ENCODE measurements at places on chromosomes 1 and 21. TPM values are rescaled to one million over a fixed set of nuclear protein-coding genes. Genes with fewer than 3 reads are reported as not detected.

GRCh38 chr1:203199816-203200571, 13.5 kb upstream of the CHI3L1 start:
- no peak overlapping the region for H3K27ac ChIP-seq
- DNase-seq, result no peak
- H3K36me3 ChIP-seq, result no peaks in the 10 kb centered on the region
- no peak overlapping the region for H3K4me3 ChIP-seq
- peaks cover 22% of the 10 kb centered on the region for H3K27me3 ChIP-seq

DNA sequence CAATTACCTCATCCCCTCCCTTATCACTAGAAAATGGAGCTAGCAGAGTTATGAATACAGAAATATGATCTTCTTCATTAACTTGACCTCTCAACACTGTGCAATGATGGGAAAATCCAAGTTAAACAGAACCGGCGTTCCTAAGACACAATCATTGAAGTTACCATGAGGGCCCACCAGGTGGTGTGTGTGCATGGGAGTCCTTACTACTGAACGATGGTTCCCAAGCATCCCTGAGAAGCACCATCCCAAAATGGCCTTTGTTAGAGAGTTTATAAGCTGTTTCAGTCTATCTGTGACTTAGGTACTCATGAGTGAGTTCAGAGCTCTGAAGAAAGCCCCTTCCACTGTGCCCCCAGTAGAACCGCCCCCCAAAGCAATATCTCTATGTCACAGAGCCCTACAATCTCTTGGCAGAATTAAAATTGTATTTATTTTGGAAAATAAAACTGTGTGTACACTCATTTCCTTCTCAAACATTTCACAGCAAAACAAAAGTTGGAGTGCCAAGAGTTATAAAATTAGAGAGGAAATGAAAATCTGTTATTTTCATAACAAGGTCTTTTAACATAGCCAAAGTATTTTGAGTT, 56.8 kb downstream of the PLD5 start:
- no peak for DNase-seq
- no peaks in the 10 kb centered on the region for H3K27me3 ChIP-seq
- no peak overlapping the region for H3K4me3 ChIP-seq
- no peaks in the 10 kb centered on the region for H3K4me1 ChIP-seq

RGS13 gene
- not detected for total RNA-seq

EDARADD gene
- 54.8 TPM for total RNA-seq

DNA sequence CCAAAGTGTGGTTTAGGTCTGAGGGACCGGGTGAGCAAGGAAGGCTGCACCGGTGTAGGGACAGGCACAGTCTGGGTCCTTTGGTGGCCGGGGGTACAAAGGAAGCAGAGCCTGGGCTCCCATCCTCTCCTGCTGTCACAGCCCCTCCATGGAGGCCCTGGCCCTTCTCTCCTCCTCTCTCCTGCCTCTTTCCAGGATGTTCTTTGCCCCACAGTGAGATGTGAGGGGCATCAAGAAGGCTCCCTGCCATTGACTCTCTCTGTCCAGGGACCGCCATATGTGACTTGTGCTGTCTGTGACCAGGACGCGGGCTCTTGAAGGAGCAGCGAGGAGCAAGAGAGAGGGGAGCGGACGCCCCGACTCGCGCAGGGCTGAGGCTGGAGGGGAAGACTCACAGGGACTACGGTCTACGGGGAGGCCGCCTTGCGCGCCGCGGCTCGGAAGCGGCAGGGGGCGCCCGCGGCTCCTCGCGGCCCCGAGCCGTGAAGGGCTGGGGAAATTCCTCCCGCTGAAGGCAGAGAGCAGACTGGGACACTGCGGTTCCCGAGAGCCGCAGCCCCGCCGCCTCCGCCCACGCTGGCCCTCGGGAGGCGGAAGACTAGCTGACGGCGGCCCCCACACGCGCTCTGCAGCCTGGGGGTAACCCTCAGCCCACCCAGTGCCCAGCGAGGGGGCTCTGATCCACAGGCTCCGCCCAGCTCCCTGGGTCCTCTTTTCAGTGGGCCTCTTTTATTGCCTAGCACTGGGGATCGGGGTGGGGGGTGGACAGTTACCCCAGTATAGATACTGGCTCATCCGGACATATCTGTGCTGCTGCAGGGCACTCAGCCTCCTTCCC, 40.8 kb downstream of the MAB21L3 start:
- H3K4me1 ChIP-seq, result peaks cover 11% of the 10 kb centered on the region
- H3K27ac ChIP-seq, result peak overlapping the region; percentile 50
- H3K4me3 ChIP-seq, result peak overlapping the region; percentile 20
- H3K36me3 ChIP-seq, result no peaks in the 10 kb centered on the region

NCF2 gene
- 2.6 TPM for total RNA-seq

DNA sequence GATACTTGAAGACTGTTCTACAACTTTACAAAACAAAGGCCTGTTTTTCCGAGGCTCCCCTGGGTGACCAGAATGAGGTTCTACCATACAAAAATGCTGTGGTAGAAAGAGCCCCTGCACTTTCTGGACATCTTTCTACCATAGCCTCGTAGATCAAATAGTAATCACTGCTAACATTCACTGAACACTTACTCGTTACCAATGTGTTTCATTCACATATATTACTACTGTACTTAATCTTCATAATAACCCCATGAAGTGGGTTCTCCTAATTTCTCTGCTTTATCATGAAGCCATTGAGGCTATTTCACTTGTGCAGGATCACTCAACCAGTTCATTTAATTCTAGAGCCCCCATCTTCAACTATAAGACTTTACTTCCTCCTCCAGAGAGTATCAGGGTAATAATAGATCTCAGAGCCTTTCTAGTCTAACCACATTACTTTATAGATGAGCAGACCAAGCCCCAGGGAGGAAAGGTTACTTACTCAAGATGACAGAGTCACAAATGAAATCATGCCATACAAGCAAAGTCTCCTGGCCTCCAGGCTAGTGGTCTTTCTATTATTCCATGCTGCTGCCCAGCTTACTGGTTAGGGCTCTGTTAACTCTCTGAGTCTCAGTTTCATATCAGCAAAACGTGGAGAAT, 46.7 kb upstream of the OSBPL9 start:
- peaks cover 36% of the 10 kb centered on the region for H3K4me1 ChIP-seq
- no peaks in the 10 kb centered on the region for H3K27me3 ChIP-seq
- H3K36me3 ChIP-seq, result no peaks in the 10 kb centered on the region
- H3K27ac ChIP-seq, result peak overlapping the region; percentile 40

GRCh38 chr1:96116731-96117130, 604.9 kb upstream of the PTBP2 start:
- H3K36me3 ChIP-seq, result no peaks in the 10 kb centered on the region
- H3K27ac ChIP-seq, result no peak overlapping the region
- H3K4me1 ChIP-seq, result no peaks in the 10 kb centered on the region
- no peaks in the 10 kb centered on the region for H3K27me3 ChIP-seq
- H3K4me3 ChIP-seq, result no peak overlapping the region

DNA sequence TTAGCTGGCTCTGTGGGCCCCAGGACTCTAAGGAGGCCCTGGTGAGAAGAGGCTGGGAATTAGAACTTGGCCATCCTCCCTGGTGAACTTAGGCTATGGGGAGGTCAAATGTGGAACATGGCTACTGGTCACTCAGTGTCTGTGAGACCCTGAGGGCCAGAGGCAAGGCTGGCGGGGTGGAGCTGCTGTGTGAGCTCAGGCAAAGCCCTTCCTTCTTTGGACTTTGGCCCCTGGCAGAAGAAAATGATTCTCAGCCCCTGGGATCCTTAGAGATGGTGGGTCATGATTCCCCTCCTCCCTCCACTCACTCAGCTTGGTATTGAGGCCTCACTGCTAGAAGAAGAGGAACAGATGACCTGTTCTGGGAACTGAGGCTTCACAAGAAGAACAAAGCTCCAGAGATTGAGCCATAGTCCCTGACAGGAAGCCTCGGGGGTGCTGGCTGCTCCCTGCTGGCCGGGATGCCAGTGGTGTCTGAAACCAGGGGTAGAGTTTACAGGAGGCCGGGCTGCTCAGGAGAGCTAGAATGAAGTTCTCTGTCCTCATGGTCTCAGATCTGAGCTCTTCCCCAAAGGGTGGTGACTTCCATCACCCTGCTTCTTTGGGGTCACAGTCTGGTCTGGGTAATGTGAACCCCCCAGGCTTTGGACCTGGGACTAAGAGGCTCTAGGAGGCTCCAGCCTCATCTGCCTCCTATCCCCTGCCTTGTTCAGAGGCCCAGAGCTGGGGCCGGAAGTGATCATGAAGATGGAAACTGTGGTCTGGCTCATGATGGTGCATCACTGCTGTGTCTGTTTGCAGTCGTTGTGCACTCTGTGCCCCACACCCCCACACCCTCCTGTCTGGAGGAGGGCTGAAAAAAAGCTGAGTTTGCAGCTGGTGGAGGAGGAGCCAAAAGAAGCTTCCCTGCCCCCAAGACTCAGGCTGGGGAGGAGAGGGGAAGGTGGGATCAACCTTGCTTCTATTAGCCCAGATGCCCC, 905 bp downstream of the BTBD19 start:
- peak; percentile 88 for DNase-seq
- peaks cover 63% of the 10 kb centered on the region for H3K4me1 ChIP-seq
- H3K36me3 ChIP-seq, result peaks cover 75% of the 10 kb centered on the region
- H3K27ac ChIP-seq, result peak overlapping the region; percentile 99

BLACAT1 gene
- total RNA-seq, result not detected

NTMT2 gene
- total RNA-seq, result not detected

MORC3 gene
- total RNA-seq, result 26.2 TPM

DNA sequence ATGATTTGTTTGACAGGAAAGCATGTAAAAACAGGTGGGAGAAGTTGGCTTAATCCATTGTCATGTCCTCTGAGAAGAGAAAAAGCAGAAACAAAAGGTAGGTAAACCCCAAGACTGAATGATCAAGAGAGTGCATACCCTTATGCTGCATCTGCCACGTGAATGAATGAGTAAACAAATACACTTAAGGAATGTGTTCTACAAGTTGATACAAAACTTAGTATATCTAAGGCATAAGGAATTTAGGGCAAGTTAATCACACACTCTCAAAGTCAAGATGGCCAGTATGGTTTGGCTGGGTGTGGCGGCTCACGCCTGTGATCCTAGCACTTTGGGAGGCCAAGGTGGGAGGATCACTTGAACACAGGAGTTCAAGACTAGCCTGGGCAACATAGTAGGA, 34.2 kb downstream of the HMCN1 start:
- no peaks in the 10 kb centered on the region for H3K36me3 ChIP-seq
- peaks cover 6% of the 10 kb centered on the region for H3K27me3 ChIP-seq
- no peak overlapping the region for H3K27ac ChIP-seq
- no peaks in the 10 kb centered on the region for H3K4me1 ChIP-seq
- H3K4me3 ChIP-seq, result no peak overlapping the region

DNA sequence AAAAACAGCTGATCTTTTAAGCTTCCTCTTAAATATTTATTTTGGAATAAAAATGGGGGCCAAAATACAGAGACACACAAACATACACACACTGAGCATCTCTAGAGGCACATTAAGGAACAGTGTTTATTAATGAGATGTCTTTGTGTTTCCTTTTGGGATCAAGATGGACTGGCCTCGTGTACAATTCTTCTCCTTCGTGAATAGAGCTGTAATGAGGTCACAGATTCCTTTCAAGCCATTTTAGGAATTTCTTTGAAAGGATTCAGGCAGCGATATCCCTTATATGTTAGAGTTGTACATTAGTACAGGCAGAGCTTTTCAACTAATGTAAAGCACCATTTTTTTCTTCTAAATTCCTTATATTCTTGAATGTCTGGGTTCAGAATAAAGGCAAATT, 295.7 kb downstream of the CHRM3 start:
- H3K4me1 ChIP-seq, result no peaks in the 10 kb centered on the region
- no peak for DNase-seq
- H3K27me3 ChIP-seq, result peaks cover 7% of the 10 kb centered on the region
- no peaks in the 10 kb centered on the region for H3K36me3 ChIP-seq
- H3K4me3 ChIP-seq, result no peak overlapping the region

DNA sequence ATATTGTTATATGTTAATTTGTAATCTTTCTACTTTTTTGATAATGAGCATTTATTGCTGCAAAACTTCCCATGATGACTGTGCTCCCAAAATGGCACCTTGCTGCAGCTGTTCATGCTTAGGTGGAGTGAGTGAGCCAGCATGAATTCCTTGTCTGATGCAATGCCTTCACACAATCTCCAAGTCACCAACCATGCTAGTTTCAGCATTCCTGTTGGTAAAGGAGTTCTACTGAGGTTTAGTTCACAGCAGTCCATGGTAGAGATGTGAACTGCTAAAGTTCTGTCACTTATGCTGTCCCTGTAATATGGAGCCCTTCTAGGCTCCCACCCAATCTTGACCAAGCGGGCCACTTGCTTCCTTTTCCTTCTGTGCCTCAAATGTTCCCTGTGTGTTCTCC, 26.2 kb upstream of the PRKACB start:
- peaks cover 3% of the 10 kb centered on the region for H3K27me3 ChIP-seq
- DNase-seq, result no peak
- no peak overlapping the region for H3K27ac ChIP-seq
- H3K36me3 ChIP-seq, result no peaks in the 10 kb centered on the region
- no peak overlapping the region for H3K4me3 ChIP-seq

GRCh38 chr1:185681034-185681633, 53.1 kb upstream of the HMCN1 start:
- H3K27ac ChIP-seq, result no peak overlapping the region
- DNase-seq, result no peak
- no peaks in the 10 kb centered on the region for H3K36me3 ChIP-seq
- no peak overlapping the region for H3K4me3 ChIP-seq
- H3K4me1 ChIP-seq, result peaks cover 14% of the 10 kb centered on the region

DNA sequence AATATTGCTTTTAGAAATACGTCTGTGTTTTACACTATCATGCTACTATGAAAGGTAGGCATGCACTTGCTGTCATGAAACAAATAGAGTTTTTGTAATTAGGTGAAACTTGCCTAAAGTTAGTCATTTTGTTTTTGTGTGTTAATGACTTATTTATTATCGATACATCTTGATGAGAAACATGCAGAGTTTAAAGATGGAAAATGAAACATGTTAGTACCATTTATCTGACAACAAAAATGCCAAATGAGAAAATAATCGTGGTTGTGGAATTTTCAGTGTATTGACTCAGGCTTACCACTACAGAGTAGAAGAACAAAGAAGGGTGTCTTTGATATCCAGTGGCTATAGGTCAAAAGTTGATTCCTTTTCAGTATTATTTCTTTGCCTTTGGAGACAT, 105.5 kb downstream of the NCAM2 start:
- no peak overlapping the region for H3K4me3 ChIP-seq
- DNase-seq, result no peak
- H3K4me1 ChIP-seq, result no peaks in the 10 kb centered on the region
- no peaks in the 10 kb centered on the region for H3K36me3 ChIP-seq

- no peaks in the 10 kb centered on the region for H3K36me3 ChIP-seq
- DNase-seq, result no peak
- H3K4me1 ChIP-seq, result peaks cover 19% of the 10 kb centered on the region
- no peak overlapping the region for H3K27ac ChIP-seq
- H3K4me3 ChIP-seq, result no peak overlapping the region
- peaks cover 55% of the 10 kb centered on the region for H3K27me3 ChIP-seq
These were observed 15.4 kb upstream of the FRRS1 start for GRCh38 chr1:99781798-99782197.

DNA sequence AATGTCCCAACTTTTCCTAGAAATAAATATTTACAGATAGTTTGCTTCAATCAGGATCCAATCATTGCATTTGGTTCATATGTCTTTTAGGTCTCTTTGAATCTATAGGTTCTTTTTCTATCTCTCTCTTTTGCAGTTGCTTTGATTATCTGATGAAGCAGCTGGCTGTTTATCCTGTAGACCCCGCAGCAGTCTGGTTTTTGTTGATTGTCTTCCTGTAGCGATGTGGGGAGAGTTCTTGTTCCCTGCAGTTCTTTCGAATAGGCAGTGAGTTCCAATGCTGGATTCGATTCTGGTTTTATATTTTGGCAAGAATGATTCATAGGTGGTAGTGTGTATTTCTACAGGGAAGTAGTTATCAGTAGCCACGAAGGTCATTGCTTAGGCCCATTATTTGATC, 7.4 kb upstream of the MIXL1 start:
- no peak overlapping the region for H3K4me3 ChIP-seq
- H3K4me1 ChIP-seq, result no peaks in the 10 kb centered on the region
- H3K36me3 ChIP-seq, result no peaks in the 10 kb centered on the region
